CD4-positive, alpha-beta T cell treated with Interleukin-4 for 4 hours (primary cell): ENCODE measurements at places on chromosomes 2 and 18.

DNA sequence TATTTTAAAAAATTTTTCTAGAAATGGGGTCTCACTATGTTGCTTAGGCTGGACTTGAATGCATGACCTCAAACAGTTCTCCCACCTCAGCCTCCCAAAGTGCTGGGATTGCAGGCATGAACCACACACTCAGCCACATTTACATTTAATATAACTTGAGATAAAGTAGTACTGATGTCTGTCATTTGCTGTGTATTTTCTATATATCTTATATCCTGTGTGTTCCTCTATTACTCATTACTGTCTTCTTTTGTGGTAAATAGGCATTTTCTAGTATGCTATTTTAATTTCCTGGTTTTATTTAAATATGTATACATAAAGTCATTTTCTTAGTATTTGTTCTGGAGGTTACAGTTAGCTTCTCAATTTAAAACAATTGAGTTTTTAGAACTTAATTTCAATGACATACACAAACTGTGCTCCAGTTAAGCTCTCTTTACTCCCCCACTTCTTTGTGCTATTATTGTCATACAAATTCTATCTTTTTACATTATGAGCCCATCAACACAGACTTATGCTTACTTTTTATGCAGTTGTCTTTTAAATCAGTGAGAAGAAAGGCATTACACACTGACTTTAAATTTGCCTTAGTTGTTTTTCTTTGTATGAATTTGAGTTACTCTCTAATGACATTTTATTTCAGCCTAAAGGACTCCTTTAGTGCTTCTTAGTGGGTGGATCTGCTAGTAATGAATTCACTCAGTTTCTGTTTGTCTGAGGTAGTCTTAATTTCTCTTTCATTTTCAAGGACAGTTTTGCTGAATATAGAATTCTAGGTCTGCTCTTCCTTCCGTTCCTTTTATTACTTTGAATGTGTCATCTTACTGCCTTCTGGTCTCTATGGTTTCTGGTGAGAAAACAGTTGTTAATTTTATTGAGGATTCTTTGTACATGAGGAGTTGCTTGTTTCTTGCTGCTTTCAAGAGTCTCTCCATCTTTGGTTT is 6.2 kb upstream of the INPP4A start:
- DNase-seq: peak; percentile 62

GRCh38 chr18:12995424-12995823 is 4.3 kb downstream of the CEP192 start:
- DNase-seq: no peak

- DNase-seq: no peak
Measured at GRCh38 chr2:32678825-32679224, 51.0 kb downstream of the TTC27 start.

DNA sequence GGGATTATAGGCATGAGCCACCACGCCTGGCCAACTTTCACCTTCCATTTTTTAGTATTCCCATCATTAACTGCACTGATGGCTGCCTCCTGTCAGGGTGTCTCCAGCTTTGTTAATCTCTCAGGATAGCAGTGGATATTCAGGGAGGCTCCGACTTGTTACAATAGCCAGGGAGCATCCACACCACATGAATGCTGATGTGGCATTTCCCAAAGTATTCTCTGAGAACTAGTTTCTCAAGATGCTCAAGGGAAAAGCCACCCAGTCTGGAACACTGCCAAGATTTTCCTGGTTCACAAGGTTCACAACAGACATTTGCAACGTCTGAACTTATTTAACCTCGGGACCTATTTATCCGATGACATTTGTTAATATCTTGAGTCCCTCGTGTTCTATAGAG is 33.8 kb downstream of the ZNF519 start:
- no peak for DNase-seq

DNA sequence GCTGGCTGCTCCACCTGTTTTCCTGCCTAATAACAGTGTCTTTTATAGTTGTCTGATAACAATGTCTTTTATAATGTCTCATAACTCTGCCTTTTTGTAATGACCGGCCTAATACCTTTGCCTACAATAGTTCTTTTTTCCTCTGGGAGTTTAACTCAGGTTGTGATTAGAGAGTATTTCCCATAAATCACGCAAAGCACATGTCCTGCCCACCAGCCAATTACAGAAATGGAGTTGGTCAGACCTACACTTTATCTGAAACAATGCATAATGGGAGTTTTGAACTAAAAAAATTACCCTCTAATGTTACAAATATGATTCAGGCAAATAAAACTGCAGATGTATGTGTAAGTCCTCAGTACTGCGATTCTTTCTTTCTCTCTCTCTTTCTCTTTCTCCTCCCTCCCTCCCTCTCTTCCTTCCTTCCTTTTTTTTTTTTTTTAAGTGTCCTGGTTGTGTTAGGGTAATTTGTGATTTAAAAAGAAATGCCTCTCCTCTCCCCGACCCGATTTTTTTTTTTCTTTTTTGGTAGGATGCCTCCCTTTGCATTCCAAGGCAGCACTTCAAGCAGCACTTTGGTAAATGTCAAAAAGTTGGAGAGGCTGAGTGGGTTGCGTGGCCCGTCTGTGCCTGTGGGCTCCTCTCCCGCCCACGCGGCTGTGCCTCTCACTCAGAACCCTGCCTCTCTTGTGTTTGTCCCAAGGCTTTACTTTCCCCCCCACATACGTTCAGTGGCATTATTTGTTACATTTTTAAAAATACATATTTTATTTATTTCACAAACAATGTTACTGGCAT is 147.3 kb downstream of the AGAP1 start:
- DNase-seq: no peak

- no peak for DNase-seq
Measured at GRCh38 chr18:6718267-6718666, 11.2 kb upstream of the ARHGAP28 start.

DNA sequence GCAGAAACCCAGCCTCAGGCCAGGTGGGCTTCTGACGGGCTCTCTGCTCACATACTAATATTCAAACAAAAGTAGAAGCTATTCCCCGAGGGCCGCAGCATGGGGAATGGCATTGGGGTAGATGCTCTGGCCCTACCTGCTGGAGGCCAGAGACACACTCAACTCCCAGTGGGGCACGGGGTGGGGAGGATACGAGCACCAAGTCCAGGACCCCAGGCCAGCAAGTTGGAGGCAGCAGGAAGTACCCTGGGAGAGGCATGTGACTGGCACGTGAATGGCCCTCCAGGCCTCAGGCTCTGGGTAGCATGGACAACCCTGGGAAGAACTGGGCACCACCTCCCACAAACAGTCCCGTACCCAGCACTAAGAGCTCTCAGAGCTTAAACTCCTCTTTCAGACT is 3.8 kb downstream of the DNMT3A start:
- DNase-seq: no peak

- no peak for DNase-seq
Measured at GRCh38 chr2:52365946-52366345, 1334.0 kb upstream of the NRXN1 start.

DNA sequence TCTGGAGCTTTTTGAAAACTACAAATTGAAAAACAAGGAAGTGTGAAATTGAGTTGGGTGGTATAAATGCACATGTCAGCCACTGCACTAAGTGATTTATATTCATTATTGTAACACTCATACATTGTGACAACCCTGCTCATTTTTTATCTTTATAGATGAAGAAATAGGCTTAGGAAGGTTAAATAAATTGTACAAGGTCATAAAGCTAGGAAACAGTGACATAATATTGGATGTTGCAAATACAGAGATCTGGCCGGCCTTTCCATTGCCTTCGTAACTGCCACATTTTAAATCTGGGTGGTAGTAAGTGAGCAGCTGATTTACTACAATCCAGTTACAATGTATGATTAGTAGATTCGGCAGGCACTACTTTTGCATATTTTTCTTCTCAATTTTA is 76.6 kb upstream of the LPIN2 start:
- no peak for DNase-seq

- no peak for DNase-seq
Measured at GRCh38 chr2:153476816-153477635, 1.5 kb downstream of the RPRM start.

DNA sequence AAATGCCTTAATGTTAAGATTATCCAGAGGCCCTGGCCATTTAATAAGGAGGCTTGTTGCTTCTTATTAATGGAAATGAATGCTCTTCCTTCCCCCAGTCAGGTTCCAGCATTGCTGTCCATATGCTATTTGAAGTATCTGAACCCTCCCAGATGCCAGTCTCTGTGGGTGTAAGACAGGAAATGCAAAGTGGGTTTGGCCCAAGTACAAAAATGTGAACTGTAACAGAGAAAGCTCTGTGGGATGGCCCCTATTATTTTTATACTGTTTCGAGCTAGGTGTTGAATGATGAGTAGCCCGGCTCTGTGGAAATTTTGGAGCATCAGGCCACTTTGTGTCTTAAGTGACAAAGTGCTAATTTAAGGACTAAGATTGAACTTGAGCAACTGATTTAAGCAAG is 141.0 kb downstream of the UXS1 start:
- DNase-seq: peak; percentile 36

- DNase-seq: no peak
Measured at GRCh38 chr2:69716555-69717120, 25.3 kb upstream of the ANXA4 start.

DNA sequence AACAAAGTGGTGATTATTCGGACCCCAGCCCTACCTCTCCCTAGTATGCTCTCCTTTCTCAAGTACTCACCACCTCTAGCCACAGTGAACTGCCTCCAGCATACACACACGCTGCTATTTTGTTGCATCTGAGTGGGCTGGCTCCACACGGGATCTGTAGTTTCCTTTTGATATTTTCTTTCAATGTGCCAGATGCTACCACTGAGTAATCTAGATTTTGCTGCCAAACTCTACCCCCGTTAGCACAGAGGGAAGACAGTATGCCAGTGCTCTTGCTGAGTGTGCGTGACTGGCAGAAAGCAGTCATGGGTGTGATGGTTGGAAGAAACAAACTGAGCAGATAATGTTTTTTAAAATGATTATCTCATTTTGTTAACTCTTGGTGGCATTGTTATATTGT is 11.6 kb downstream of the CFLAR start:
- DNase-seq: peak; percentile 79

DNA sequence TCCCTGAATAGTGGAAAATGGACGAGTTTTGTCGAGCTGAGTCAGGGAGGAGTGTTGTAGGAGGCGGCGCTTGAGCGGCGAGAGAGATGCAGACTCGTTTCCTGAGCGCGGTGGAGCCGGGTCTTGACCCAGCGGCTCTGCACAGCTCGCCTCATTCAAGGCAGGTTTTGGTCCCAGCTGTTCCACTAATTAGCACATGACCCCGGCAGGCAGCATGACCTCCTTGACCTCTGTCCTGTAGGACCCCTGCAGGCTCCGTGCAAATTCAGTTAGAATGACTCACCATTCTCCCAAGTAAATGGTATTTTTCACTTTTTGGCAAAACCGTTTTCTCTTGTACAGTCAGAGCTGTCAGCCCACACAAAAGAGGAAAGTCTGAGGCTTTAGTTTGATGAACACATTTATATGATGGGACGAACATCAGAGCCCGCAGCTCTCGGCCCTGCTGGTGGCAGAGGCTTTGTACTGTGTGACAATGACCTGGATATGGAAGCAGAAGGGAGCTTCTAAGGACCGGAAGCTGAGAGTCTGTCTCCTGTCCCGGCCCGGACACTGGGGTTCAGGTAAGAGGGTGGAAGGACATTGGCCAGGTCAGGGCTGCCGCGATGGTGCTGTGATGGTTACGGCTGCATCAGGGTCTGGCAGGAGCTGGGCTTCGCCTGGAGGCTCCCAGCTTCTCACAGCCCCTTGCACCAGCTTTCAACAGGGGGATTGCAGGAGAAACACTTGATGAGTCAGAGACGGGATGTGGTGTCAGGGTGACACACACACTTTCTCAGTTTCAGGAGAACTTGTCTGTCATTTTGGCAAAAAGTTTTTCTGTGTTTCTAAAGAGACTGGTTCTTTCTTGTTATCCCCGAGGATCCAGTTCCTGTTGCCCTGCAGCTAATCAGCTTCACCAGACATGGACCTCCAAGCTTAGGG is 29.9 kb upstream of the ALKAL2 start:
- DNase-seq: peak; percentile 40

DNA sequence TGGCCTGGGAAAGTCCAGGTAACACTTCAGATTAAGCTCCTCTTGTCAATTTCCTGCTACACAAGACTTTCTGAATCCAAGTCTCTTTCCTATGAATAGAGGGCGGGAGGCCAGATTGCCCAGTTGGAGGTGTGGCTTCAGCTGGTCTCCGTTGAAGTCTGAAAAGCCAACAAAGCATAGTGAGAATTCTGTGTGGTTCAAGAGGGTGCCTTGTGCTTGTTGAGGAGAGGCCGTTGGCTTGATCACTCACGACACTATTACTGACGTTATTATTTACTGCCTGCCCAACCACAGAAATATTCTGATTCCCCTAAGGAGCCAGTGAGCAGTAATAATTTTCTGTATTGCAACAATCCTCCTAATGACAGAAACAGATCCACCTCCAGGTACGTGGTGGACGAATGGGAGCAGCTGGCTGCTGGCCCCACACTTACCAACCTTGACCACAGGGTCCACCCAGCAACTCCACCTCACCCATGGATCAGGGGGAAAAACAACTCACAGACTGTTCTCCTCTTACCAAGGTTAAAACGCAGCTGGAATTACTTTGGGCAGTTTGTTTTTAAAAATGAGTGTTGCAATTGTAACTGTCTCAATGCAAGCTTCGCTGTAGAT is 21.9 kb downstream of the NRP2 start:
- DNase-seq: no peak

- no peak for DNase-seq
Measured at GRCh38 chr2:70668432-70668831, 99.6 kb downstream of the ADD2 start.

DNA sequence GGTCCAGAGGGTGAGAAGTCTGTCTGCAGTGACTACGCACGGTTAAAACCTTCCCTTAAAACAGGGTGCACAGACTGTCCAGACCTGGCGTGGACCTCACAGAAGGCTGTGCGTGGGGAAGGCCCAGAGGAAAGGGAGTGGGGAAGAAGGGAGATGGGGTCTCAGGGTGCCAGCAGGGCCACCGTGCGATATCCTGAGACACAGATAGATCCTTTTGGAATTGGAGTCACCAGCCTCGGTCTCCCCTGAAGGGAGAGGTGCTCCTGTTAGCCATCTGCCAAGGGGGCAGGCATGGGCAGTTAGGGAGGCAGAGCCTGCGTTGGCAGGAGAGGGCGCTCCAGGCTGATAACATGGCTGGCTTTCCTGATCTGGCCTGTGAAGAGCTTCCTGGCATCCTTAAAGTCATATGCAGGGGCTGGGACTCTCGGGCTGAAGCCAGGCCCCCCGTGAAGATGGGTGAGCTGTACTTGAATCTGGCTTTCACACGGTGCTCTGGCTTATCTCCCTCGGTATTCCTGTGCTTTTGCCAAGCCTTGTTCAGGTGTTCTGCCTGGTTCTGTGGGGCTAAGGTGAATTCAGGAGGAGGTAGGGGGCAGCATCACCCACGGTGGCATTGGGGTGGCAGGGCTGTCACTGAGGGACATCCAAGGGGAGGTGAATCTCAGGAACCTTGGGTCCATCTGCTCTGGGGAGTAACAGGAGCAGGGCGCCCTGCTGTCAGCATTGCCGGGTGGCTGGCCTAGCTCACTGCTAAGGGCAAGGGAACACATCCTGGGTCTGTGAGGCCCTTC is 107.2 kb upstream of the SMAD2 start:
- no peak for DNase-seq

DNA sequence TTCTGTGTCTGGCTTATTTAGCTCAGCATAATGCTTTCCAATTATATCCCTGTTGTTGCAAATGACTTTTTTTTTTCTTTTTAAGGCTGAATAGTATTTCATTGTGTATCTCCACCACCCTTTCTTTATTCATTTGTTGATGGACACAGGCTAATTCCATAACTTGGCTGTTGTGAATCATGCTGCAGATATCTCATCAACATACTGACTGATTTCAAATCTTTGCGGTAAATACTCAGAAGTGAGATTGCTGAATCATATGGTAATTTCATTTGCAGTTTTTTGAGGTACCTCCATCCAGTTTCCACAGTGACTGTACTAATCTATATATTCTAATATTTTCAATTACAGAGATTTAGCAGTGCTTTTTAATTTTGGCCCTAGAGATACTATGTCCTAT is 266.2 kb downstream of the TMX3 start:
- DNase-seq: no peak

GRCh38 chr2:79041032-79041448 is 15.5 kb downstream of the REG3G start:
- DNase-seq: no peak
